Activated naive CD8-positive, alpha-beta T cell treated with anti-CD3 and anti-CD28 coated beads for 36 hours (primary cell): ENCODE measurements at places on chromosomes 4 and X. TPM values are rescaled to one million over a fixed set of nuclear protein-coding genes. Genes with fewer than 3 reads are reported as not detected.

Gene ATOH1
- total RNA-seq: not detected

Gene EDNRA
- not detected for total RNA-seq

Gene CLCN4
- 0.04 TPM for total RNA-seq

Gene WDR17
- total RNA-seq: 1.9 TPM

Gene ZMAT1
- 2.7 TPM for total RNA-seq

Gene ETDA
- not detected for total RNA-seq

Gene HMX1
- not detected for total RNA-seq

Gene DUSP9
- 0.23 TPM for total RNA-seq
